ENCODE measurements at places on chromosomes 1 and 21. TPM values are rescaled to one million over a fixed set of nuclear protein-coding genes. Genes with fewer than 3 reads are reported as not detected.

CHI3L2 gene
- total RNA-seq, result 7.5 TPM

NPL gene
- total RNA-seq, result 2.0 TPM

TIAM1 gene
- total RNA-seq, result 6.7 TPM

L1TD1 gene
- 0.88 TPM for total RNA-seq

LY9 gene
- not detected for total RNA-seq

MIS18A gene
- 15.6 TPM for total RNA-seq

LCA5L gene
- total RNA-seq, result 4.4 TPM

OR2T35 gene
- total RNA-seq, result not detected

CD244 gene
- not detected for total RNA-seq

GPX7 gene
- 33.1 TPM for total RNA-seq

SUSD4 gene
- 1.8 TPM for total RNA-seq

FAM163A gene
- total RNA-seq, result 0.21 TPM

UTP25 gene
- 14.6 TPM for total RNA-seq

TSSK3 gene
- not detected for total RNA-seq

DNA sequence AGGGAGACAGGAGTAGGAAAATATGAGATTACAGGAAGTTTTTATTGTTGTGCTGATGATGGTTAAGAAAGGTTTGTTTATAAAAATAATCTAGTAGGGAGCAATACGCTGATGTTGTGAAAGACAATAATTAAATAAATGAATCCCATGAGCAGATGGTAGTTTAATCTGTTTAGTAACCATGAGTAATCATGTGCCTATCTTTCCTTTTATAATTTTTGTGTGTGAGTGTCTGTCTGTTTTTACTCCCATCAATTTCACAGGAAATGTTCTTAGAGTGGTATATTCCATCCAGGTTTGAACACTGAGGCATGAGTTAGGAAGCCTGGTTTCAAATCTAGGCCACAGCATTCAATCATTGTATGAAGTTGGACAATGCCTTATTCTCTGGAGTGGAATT lies 180.5 kb downstream of the OLFM3 start:
- DNase-seq, result no peak

GRCh38 chr1:113991467-113991997 lies 12.3 kb downstream of the OLFML3 start:
- no peak for DNase-seq

GRCh38 chr1:179785031-179785431 lies 41.9 kb downstream of the FAM163A start:
- DNase-seq, result peak; percentile 21

GRCh38 chr1:116826818-116827606 lies 72.8 kb downstream of the CD2 start:
- DNase-seq, result peak; percentile 65

DNA sequence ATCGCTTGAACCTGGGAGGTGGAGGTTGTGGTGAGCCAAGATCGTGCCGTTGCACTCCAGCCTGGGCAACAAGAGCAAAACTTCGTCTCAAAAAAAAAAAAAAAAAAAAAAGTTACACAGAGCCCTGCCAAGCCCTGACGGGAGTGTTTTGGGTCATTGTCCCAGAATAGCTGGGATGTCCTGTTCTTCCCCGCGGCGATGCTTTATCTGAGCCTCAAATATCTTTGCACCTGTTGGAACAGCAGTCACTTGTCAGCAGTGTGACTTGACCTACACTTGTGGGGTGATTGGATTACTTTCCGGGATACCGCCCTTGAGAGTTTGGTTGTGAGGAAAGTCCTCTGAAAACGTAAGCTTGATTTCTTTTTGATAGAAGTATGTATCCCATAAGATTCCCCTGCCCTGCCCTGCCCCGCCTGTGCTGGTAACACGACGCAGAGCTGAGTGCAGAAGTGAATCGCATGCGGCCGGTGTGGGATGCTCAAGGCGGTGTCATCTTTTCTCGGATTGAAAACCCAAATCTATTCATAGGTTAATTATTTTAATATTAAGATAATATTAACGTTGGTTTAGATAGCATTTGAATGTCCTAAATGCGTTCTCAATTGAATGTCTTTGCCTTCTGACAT lies 50.9 kb downstream of the PCNT start:
- no peak for DNase-seq

- no peak for DNase-seq
Observed at GRCh38 chr1:166133276-166133841, 33.4 kb downstream of the FAM78B start.

DNA sequence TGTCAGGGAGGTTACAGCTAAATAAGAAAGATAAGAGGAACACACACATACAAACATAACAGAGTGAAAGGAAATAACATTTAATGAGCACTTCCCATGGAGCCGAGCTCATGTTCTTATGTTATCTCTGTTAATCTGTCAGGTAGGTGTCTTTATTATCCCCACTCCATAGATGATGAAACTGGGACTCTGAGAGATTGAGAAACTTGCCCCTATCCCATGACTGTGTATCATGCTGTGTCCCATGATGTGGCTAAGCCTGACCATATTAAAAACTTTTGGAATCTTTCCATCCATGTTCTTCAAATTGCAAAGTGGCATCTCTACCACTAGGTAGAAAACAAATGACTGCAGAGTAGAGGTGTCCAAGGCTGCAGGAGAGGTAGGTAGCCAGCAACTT lies 285.2 kb upstream of the SGIP1 start:
- no peak for DNase-seq

GRCh38 chr1:183365676-183366075 lies 52.5 kb downstream of the NMNAT2 start:
- DNase-seq, result no peak

GRCh38 chr1:33372677-33373076 lies 51.8 kb upstream of the A3GALT2 start:
- no peak for DNase-seq

GRCh38 chr1:112444269-112444668 lies 48.3 kb downstream of the CTTNBP2NL start:
- DNase-seq, result no peak

- DNase-seq, result no peak
Observed at GRCh38 chr1:11985851-11986250, 5.6 kb downstream of the MFN2 start.

- DNase-seq, result no peak
Observed at GRCh38 chr21:15062606-15062965, 2.2 kb downstream of the NRIP1 start.

- DNase-seq, result peak; percentile 45
Observed at GRCh38 chr1:58409890-58410289, 136.6 kb downstream of the OMA1 start.

DNA sequence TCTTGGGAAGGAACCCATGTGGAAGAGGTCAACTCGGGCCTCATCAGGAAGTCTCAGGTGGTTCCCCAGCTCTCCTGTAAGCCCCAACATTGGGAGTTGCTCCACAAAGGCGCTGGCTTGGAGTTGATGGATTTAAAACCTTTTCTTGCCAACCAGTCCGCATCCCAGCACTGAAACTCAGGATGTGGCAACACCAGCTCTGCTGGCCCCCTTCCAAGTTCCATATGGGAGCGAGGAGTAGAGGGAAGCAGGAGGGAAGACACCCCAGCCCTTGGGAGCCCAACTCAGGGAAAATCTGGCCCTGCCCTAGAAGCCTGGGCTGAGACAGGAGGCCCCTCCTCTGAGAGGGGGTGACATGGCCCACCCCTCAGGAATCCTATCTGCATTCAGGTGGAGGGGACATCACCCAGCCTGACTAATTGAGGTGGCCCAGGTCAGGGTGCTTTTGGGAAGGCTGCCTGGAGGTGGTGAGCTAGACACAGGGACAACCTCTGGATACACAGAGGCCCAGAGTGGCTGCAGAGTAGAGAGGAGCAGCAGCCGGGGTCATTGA lies 33.1 kb upstream of the DMBX1 start:
- DNase-seq, result no peak

DNA sequence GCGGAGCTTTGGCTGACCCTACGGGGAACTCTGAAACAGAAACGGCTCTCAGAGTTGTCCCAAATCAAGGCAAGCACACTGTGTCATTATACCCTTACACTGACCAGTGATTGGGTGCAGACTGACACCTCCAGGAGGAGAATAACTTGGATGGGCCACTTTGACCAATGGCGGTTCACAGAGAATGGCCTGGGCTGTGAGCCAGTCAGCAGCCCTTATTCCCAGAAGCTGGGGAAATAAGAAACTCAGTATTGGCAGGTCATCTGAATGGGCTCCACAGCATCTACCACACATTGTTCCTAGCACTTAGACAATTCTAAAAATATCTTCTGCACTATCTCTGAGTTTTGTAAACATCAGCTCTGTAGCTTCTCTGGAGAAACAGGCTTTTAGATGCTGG lies 265.2 kb downstream of the ADGRL2 start:
- DNase-seq, result no peak

- no peak for DNase-seq
Observed at GRCh38 chr1:28010969-28011368, 51.2 kb downstream of the XKR8 start.

GRCh38 chr21:46416551-46416950 lies 42.1 kb upstream of the DIP2A start:
- no peak for DNase-seq

- DNase-seq, result no peak
Observed at GRCh38 chr1:47616906-47617305, 179.1 kb downstream of the FOXD2 start.

DNA sequence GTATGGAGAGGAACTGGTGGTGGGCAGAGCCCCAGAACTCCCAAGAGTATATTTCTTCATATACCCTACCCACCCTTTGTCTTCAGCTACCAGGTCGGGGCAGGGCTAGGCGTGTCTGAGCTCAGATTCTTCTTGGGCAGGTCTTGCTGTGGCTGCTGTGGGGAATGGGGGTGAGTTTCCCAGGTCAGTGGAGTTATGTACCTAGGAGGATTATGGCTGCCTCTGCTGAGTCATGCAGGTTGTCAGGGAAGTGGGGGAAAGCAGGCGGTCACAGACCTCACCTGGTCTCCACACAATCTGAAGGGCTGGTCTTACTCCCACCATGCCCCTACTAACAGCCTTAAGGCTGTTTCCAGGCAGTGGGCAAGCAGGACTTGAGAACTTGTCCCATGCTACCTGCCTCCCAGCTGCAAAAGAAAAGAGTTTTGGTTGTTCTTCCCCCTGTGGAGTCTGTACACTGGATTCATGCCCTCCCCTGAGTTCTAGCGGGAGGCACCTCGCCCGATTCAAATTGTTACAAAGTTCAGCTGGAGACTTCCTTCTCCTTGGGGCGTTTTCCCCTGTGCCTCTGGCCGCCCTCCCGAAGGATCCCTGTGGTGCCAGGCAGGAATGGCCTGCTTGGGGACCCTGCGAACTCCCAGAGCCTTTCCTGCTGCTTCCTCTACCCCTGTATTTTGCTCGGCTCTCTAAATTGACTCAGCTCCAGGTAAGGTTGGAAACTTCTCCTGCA lies 58.6 kb downstream of the NPHS2 start:
- DNase-seq, result no peak

- DNase-seq, result no peak
Observed at GRCh38 chr1:110266834-110267233, 56.7 kb downstream of the KCNC4 start.

GRCh38 chr1:155241841-155242264 lies 13.4 kb downstream of the ENTREP3 start:
- DNase-seq, result no peak

- DNase-seq, result no peak
Observed at GRCh38 chr21:43361493-43362296, 65.2 kb downstream of the SIK1 start.

DNA sequence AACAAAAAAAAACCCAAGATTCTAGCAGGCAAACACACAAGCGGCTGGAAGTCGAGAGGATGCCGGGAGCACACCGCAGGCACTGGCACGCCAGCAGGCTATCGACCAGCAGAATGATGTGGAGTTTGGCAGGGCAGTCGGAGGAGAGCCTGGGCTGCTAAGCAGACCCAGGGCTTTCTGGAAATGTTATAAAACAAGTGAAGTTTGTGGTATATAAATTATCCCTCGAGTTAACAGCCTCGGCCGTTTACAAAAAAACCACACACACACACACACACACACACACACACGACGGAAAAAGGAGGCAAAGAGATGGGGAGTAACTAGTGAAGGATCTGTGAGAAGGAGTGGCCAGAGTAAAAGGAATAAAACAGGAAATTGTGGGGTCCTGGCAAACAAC lies 87.2 kb upstream of the IVNS1ABP start:
- no peak for DNase-seq

GRCh38 chr1:66282343-66282852 lies 251.6 kb upstream of the SGIP1 start:
- DNase-seq, result no peak

GRCh38 chr1:205979301-205979700 lies 23.9 kb downstream of the RAB7B start:
- DNase-seq, result no peak

- no peak for DNase-seq
Observed at GRCh38 chr1:91791691-91792488, 94.1 kb downstream of the TGFBR3 start.

GRCh38 chr1:18948048-18948912 lies 8.2 kb downstream of the IFFO2 start:
- peak; percentile 68 for DNase-seq

DNA sequence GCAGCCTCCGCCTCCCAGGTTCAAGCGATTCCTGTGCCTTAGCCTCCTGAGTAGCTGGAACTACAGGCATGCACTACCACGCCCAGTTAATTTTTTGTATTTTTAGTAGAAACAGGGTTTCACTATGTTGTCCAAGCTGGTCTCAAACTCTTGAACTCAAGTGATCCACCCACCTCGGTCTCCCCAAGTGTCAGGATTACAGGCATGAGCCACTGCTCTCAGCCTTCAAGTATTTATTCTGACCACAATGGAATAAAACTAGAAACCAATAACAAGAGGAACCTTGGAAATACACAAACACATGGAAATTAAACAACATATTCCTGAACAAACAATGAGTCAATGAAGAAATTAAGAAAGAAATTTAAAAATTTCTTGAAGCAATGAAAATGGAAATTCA lies 32.7 kb upstream of the DR1 start:
- no peak for DNase-seq

DNA sequence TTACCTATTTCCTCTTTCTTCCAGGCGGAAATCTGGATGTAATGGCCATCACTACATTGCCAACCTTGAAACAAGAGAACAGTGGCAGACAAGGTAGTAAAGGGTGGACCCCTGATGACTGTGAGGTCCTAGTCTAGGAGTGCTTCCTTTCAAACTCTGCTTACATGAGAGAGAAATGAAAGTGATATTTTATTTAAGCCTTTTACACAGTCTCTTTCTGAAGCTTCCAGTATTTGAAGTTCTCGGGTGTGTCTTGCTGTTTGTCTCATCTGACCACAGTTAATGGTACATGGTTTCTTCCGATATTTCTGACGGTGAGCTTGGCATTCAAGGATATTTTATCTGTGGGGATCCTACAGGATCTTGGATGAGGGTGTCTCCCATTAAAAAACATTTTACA lies 215.2 kb downstream of the SLC45A1 start:
- DNase-seq, result no peak

GRCh38 chr1:214295934-214296333 lies 15.0 kb downstream of the SMYD2 start:
- no peak for DNase-seq

- no peak for DNase-seq
Observed at GRCh38 chr1:202654079-202654478, 56.2 kb downstream of the SYT2 start.

- DNase-seq, result peak; percentile 94
Observed at GRCh38 chr1:63892632-63893395, 119.0 kb downstream of the ROR1 start.

- DNase-seq, result no peak
Observed at GRCh38 chr21:17146426-17146825, 366.4 kb upstream of the CXADR start.

Data from kidney epithelial cell (primary cell).